ENCODE measurements at places on chromosomes 1 and 21. TPM values are rescaled to one million over a fixed set of nuclear protein-coding genes. Genes with fewer than 3 reads are reported as not detected.

DNA sequence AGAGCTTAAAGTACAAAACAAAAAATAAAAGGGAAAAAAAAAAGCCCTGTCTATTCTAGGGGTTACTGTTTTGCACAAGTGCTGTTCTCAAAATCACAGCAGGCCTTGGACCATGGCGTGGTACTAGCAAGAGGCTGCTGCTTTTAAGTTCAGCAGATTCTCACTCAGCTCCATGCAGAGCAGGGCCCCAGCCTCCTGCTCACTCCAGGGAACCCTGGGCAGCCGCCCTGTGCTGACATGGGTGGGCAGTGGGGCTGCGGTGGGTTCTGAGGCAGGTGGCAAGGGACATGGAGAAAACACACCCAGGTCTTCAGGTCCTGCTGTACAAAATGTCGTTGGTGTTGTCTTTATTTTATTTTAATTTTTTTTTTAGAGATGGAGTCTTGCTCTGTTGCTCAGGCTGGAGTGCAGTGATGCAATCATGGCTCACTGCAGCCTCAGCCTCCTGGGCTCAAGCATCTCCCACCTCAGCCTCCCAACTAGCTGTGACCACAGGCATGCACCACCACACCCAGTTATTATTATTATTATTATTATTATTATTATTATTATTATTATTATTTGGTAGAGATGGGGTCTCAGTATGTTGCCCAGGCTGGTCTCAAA lies 170.9 kb downstream of the DYRK1A start:
- H3K4me3 ChIP-seq: no peak overlapping the region
- no peak for DNase-seq
- H3K27ac ChIP-seq: no peak overlapping the region
- no peaks in the 10 kb centered on the region for H3K36me3 ChIP-seq
- peaks cover 21% of the 10 kb centered on the region for H3K27me3 ChIP-seq

DNA sequence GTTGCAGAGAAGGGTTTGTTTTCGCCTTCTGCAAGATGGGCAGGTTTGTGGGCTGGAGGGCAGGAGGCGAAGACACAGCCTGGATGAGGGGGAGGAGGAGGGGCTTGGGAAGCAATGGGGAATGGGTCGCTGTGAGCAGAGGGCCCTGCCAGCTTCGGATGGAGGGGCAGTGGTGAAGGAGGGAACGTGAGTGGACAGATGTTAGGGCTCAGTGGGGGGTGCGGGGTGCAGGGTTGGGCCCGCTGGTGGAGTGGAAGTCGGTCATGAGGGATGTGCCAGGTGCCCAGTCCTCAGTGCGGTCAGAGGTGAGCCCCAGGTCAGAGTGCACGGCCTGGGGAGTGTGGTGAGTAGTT lies 55.5 kb upstream of the ABCG1 start:
- H3K4me1 ChIP-seq: peaks cover 34% of the 10 kb centered on the region
- H3K27ac ChIP-seq: no peak overlapping the region
- H3K4me3 ChIP-seq: no peak overlapping the region
- DNase-seq: no peak

DNA sequence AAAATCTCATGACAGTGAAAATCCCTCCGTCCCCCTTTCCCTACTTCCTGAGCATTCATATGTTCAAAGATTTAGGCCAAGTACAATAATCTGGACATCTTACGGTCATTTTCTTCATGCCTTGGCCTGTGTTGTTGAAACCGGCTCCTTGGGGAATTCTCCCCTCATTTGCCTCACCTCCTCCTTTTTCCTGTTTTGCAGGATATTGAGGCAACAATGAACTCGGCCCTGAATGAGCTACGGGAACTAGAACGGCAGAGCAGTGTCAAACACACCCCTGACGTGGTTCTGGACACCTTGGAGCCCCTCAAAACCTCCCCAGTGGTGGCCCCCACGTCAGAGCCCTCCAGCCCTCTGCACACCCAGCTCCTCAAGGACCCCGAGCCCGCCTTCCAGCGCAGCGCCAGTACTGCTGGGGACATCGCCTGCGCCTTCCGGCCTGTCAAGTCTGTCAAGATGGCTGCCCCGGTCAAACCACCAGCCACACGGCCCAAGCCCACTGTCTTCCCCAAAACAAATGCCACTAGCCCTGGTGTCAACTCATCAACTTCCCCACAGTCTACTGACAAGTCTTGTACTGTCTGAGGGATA lies 9.3 kb upstream of the IKBKE start:
- H3K27me3 ChIP-seq: no peaks in the 10 kb centered on the region
- peaks cover 20% of the 10 kb centered on the region for H3K4me1 ChIP-seq
- no peak overlapping the region for H3K4me3 ChIP-seq
- H3K36me3 ChIP-seq: no peaks in the 10 kb centered on the region

DNA sequence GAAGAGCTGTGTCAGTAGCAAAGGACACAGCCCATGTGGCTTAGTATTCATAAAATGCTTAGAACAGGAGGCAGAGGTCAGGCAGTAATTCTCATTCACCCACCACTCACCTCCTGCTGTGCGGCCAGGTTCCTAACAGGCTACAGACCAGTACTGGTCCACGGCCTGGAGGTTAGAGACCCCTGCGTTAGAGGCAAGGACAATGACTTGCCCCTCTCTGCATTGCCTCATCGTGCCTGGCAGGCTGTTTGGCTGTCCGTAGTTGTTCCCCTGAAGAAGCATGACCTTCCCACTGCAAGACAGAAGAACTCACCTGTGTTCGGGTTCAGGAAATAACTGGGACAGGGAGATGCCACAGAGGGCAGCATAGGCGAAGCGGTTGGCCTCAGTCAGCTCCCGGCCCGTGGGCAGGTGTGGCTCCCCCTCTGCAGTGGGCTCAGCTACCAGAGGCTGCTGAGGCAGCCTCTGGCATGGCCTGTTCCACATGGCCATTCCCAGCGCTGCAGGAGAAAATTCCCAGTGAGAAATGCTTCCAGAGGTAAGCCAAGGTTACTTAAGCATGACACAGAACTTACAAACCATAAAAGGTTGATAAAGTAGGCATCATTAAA lies 19.3 kb downstream of the TMCO4 start:
- DNase-seq: no peak
- peaks cover 53% of the 10 kb centered on the region for H3K36me3 ChIP-seq
- no peaks in the 10 kb centered on the region for H3K4me1 ChIP-seq
- H3K27me3 ChIP-seq: no peaks in the 10 kb centered on the region
- H3K27ac ChIP-seq: no peak overlapping the region

DNA sequence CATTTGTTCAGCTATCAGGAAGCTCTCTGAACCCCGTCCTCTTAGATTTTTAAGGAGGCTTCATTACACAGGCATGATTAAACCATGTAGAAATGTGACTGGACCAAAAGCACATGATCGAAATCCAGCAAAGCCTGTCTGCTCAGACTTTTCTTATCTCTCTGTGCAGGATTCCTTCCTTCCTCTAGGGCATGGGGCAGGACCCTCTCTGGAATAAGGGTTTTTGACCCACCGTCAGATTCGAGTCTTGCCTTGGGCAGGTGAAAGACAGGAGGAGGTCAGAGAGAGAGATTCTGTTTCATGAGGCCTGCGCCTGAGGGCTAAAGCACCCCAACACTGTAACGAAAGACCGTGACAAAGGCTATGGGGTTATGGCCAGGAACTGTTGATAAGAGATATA lies 136.8 kb downstream of the RHOU start:
- DNase-seq: no peak
- H3K27me3 ChIP-seq: no peaks in the 10 kb centered on the region
- no peaks in the 10 kb centered on the region for H3K36me3 ChIP-seq
- H3K27ac ChIP-seq: no peak overlapping the region
- H3K4me3 ChIP-seq: no peak overlapping the region

GRCh38 chr1:28646040-28646439 lies 2.4 kb upstream of the RNU11 start:
- H3K4me1 ChIP-seq: peaks cover 59% of the 10 kb centered on the region
- H3K36me3 ChIP-seq: no peaks in the 10 kb centered on the region
- H3K4me3 ChIP-seq: no peak overlapping the region
- H3K27ac ChIP-seq: no peak overlapping the region
- no peaks in the 10 kb centered on the region for H3K27me3 ChIP-seq
- no peak for DNase-seq

DNA sequence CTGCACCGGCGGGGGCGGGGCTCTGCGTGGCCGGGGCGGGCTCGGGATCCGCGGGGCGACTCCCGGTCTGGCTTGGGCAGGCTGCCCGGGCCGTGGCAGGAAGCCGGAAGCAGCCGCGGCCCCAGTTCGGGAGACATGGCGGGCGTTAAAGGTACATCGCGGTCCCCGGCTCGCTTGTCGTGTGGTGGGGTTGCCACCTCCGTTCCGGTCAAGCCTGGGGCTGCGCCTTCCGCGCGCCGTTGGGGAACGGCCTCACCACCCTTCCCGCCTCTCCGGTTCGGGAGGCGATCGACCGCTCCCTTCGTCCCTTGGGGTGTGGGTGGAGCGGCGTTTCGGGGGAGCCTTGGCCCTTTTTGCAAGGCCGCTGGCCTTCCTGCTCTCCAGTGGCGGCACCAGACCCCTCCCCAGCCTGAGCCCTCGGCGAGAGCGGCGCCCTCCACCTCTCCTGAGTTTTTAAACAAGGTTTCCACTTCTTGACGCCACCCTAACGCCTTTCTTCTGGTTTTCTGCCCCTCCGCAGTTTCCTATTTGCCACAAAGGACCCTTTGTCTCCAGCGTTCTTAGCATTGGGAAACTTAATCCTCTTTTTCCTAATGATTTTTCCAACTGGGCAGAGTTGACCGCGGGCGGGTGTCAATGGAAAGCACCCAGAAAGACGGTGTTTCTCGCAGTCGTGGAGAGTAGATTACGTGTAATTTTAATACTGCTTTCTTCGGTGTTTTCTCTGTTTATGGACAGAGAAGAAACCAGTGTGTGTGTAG lies at the start of the genes LEPR and LEPROT:
Gene LEPR (plus strand): TSS at position 79 of the 761 bp plus-strand sequence. CDS start 144,898 bp downstream, outside the sequence.
Gene LEPROT (plus strand): TSS at position 79 of the 761 bp plus-strand sequence. CDS start 57 bp downstream, at position 136.
- peaks cover 26% of the 10 kb centered on the region for H3K4me1 ChIP-seq
- peak within 1 kb of the TSS; percentile 69 for H3K27ac ChIP-seq
- peak within 1 kb of the TSS; percentile 86 for H3K4me3 ChIP-seq
- no peaks in the 10 kb centered on the region for H3K27me3 ChIP-seq

- H3K27ac ChIP-seq: no peak overlapping the region
- no peak for DNase-seq
- no peaks in the 10 kb centered on the region for H3K27me3 ChIP-seq
Measured at GRCh38 chr1:155266553-155266952, 4.4 kb upstream of the SCAMP3 start.

GRCh38 chr1:197469620-197470210 lies 201.7 kb downstream of the CRB1 start:
- no peaks in the 10 kb centered on the region for H3K4me1 ChIP-seq
- no peak overlapping the region for H3K27ac ChIP-seq
- no peaks in the 10 kb centered on the region for H3K27me3 ChIP-seq
- H3K36me3 ChIP-seq: no peaks in the 10 kb centered on the region
- H3K4me3 ChIP-seq: no peak overlapping the region

DNA sequence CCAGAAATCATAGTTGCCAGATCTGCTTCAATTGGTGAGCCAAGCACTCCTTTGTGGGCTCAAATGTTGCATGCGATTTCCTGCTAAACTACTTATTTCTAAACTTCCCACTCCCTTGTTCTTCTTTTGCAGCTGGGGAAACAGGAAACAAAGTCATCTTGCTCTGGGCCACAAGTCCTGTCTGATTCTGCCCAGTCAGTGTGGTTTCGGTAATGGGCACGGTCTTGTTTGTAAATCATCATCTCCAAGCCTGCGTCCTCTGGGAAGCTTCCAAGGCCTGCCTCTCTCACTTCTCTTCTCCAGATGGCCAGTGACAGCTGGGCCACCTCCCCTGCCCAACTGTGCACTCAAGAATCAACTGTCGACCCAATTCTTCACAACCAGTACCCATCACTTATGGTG lies 4.4 kb downstream of the S100A8 start:
- H3K27ac ChIP-seq: no peak overlapping the region
- peaks cover 6% of the 10 kb centered on the region for H3K27me3 ChIP-seq
- DNase-seq: no peak
- no peak overlapping the region for H3K4me3 ChIP-seq
- H3K36me3 ChIP-seq: no peaks in the 10 kb centered on the region
- H3K4me1 ChIP-seq: no peaks in the 10 kb centered on the region

- H3K27ac ChIP-seq: peak overlapping the region; percentile 34
- no peaks in the 10 kb centered on the region for H3K27me3 ChIP-seq
- H3K36me3 ChIP-seq: no peaks in the 10 kb centered on the region
- DNase-seq: no peak
Measured at GRCh38 chr1:92409946-92410549, 76.7 kb downstream of the GFI1 start.

- no peak overlapping the region for H3K27ac ChIP-seq
- peaks cover 7% of the 10 kb centered on the region for H3K36me3 ChIP-seq
- H3K27me3 ChIP-seq: no peaks in the 10 kb centered on the region
- no peak for DNase-seq
- H3K4me3 ChIP-seq: no peak overlapping the region
- peaks cover 22% of the 10 kb centered on the region for H3K4me1 ChIP-seq
Measured at GRCh38 chr1:92879316-92879968, 47.6 kb downstream of the RPL5 start.

GRCh38 chr1:18294437-18295176 lies 186.1 kb upstream of the KLHDC7A start:
- H3K36me3 ChIP-seq: no peaks in the 10 kb centered on the region
- no peak overlapping the region for H3K4me3 ChIP-seq
- no peak overlapping the region for H3K27ac ChIP-seq
- peaks cover 18% of the 10 kb centered on the region for H3K27me3 ChIP-seq

DNA sequence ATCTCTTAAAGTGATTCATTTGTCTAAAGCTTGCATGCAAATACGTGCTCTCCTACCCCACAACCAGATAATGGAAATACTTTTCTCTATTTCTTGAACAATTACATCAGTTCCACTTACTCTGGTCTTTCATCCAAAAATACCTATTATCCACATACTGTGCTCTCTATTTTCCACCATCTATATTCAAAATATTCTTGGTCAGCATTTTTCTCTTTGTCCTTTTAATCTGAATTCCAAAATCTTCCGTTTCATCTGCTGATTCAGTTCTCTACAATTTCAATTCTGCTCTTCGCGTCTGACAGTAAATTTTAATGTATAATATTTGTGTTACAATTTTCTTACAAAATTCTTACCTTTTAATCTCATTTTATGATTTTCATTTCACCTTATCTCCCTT lies 110.3 kb downstream of the ZNF648 start:
- no peak overlapping the region for H3K4me3 ChIP-seq
- no peaks in the 10 kb centered on the region for H3K36me3 ChIP-seq
- DNase-seq: no peak
- no peaks in the 10 kb centered on the region for H3K27me3 ChIP-seq

DNA sequence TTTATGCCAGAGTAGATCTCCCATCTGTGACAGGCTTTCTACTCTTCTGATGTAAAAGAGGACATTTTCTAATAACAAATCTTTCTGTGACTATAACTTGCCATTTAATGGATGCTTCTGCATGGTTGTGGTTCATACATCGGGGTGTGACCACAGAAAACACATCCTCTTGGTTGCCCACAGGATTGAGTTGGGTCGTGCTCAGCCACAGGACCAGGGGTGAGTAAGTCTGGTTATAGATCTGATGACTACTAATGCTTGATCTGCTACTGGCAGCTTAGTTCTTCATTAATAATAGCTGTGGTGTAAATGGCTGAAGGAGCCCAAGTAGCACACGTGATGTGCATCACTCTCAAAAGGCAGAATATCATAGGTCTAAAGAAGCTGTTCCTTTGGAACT lies 328.2 kb downstream of the RWDD3 start:
- no peak overlapping the region for H3K4me3 ChIP-seq
- no peak for DNase-seq
- H3K4me1 ChIP-seq: no peaks in the 10 kb centered on the region
- H3K36me3 ChIP-seq: no peaks in the 10 kb centered on the region
- no peak overlapping the region for H3K27ac ChIP-seq

RRP1B gene
- 19.2 TPM for total RNA-seq

PMVK gene
- 6.6 TPM for total RNA-seq

LCE1B gene
- total RNA-seq: not detected

GPR61 gene
- total RNA-seq: 0.53 TPM

FAM151A gene
- not detected for total RNA-seq

C8B gene
- total RNA-seq: not detected

ZFP69B gene
- 1.8 TPM for total RNA-seq

TENT5C gene
- 122 TPM for total RNA-seq

DOCK7 gene
- total RNA-seq: 6.0 TPM

MCOLN2 gene
- 9.7 TPM for total RNA-seq

LCK gene
- 188 TPM for total RNA-seq

TNFSF4 gene
- 0.17 TPM for total RNA-seq

Measured in CD4-positive, alpha-beta T cell (primary cell).